Cardiac fibroblast (primary cell): ENCODE measurements at places on chromosomes 1 and 21.
A peak's percentile ranks its signal among the peaks of the same experiment; 100 is the strongest.

DNA sequence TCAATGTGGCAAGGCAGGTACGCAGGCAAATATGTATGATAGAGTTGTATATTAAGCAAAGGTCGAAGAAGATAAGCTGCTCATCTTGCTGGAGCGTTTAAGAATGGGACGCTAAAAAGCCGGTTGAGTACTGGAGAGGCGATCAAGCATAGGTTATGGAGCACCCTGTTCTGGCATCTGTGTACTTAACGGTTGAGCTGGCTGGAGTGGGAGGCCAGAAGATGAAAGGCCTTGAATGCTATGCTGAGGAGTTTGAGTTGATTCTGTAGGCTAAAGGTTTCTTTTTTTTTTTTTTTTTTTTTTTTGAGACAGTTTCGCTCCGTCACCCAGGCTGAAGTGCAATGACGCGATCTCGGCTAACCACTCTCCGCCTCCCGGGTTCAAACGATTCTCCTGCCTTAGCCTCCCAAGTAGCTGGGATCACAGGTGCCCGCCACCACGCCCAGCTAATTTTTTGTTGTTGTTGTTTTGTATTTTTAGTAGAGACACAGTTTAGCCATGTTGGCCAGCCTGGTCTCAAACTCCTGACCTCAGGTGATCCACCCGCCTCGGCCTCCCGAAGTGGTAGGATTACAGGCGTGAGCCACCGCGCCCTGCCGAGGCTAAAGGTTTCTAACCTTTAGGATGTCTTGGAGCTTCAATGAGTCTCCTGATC lies 850 bp upstream of the KHDC4 start:
- no peak for DNase-seq

- no peak for DNase-seq
These were observed 59.2 kb downstream of the KRTAP19-8 start for GRCh38 chr21:30979054-30979453.

- DNase-seq, result no peak
These were observed 35.1 kb downstream of the LRRC42 start for GRCh38 chr1:53981220-53981619.

DNA sequence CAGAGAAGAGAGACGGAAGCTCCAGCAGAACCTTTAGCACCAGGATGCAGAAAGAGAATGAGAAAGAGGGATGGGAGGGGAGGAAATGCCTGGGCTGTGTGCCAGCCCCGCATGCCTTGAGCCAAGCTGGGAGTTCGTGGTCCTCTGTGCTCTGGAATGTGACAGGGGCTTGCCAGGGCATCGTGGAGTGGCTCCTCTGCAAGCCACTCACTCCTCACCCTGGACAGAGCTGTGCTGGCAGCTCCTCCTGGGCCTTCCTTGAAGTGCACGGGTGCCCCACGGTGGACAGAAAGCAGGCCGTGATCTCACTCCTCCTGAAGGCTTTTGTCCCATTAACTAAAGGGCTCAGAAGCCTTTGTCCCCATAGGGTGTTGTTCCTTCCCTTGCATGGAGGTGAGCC lies 34.8 kb upstream of the PRELP start:
- peak; percentile 70 for DNase-seq

- peak; percentile 95 for DNase-seq
These were observed 171.0 kb downstream of the ZZZ3 start for GRCh38 chr1:77511440-77511840.

GRCh38 chr1:1156140-1157032 lies 17.3 kb upstream of the TTLL10 start:
- DNase-seq, result no peak

GRCh38 chr1:224447251-224447650 lies 12.7 kb upstream of the WDR26 start:
- DNase-seq, result peak; percentile 76

- DNase-seq, result peak; percentile 62
These were observed 21.5 kb upstream of the SLC44A5 start for GRCh38 chr1:75632350-75632949.

GRCh38 chr1:1304331-1305299 lies 3.1 kb downstream of the ACAP3 start:
- peak; percentile 79 for DNase-seq

DNA sequence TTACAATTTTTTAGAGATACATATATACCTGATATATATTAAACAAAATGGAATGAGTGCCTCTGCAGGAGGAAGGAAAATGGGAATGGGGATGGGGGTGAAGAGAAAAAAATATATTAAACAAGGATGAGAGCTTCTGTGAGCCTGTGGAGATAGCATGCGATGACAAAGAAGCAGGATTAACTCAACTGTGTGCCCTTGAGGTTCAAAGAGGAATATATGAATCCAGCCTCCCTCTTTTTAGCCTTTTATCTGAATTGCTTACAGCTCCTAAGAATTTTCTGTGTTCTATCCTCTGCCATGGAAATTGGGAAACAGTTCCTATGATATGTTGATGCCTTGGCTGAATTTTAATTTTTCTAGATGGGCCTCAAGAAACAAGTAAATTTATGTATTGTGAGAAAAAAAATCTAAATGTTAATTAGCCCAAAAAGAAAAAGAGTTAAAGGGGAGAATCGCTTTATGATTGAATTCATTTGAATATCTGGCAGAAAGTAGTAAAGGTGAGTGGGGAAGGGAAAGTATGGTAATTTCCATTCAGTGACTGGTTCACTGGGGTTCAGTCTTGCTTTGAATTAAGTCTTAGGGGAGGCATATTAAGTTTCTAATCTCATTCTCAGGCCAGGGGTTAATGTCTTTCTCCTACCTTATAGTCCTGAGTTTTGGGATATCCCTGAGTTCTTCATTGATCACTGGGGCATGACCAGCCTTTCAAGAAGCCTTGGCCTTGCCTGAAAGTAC lies 106.3 kb upstream of the HMCN1 start:
- DNase-seq, result no peak

- DNase-seq, result peak; percentile 46
These were observed 5.9 kb upstream of the FNDC5 start for GRCh38 chr1:32876341-32877210.

DNA sequence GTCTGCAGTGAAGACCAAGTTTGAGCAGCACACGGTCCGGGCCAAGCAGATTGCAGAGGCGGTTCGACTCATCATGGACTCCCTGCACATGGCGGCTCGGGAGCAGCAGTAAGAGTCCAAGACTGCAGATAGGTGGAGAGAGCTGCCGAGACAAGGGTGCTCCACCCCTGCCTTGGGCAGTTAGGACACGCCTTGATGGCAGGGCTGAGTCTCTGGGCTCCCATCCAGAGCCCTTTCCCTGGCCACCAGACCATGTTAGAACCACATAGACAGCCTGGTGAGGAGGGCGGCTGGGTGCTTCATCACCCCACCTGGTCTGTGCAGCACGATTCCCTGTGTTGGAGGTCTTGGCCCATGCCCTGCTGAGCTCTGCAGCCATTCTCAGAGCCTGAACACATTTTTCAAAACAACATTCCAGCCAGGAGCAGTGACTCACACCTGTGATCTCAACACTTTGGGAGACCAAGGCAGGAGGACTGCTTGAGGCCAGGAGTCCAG lies 17.3 kb upstream of the MIIP start:
- DNase-seq, result no peak

DNA sequence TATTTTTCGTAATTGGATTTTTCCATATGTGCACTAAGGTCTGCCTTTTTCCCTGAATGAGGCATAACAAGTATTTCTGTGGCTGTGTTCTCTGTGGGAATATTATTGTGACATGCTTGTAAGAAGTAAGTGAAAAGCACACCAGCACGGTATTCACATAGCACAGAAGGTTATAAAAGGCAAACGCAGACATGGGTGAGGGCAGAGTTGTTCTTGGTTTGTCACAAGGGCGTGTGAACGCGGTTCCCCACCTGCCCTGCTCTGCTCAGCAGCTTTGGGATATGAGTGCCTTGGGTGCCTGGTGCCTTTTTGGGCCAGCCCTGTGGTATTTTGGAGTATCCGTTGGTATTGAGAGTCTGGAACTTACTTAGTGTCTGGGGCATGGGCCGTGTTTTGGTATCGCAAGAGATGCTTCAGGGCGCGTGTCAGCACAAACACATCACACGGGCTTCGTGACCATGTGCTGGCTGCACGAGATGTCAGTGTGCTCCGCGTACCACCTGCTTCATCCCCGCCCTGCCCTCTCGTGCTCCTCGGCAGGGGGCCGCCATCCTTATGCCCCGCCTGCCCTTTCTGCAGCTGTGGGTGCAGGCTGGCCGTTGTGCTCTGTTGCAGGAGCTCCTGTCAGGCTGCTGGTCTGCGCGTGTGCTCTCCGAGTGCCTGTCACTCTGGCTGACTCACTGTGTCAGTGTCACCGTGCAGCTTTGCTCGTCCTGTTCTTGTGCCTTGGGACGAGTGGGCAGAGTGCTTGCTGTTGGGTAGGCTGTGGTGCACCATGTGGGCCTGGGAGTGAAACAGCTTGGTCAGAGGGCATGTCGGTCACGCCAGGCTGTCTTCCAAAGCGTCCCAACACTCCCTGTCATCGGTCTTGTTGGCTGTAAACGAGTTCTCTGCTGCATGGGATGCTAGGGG lies 15.0 kb downstream of the SKI start:
- DNase-seq, result no peak

DNA sequence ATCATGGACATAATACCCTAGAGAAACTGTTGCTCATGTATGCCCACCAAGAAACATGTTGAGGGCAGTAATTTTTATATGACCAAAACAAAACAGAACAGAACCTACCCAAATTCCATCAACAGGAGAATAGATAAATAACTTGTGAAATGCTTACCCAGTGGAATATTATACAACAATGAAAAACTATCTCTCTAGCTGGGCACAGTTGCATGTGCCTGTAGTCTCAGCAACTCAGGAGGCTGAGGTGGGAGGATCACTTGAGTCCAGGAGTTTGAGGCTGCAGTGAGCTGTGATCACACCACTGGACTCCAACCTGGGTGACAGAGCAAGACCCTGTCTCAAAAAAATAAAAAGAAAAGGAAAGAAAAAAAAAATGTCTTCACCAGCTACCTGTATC lies 37.6 kb upstream of the RCSD1 start:
- DNase-seq, result no peak

GRCh38 chr1:72942008-72942407 lies 659.7 kb upstream of the NEGR1 start:
- no peak for DNase-seq

DNA sequence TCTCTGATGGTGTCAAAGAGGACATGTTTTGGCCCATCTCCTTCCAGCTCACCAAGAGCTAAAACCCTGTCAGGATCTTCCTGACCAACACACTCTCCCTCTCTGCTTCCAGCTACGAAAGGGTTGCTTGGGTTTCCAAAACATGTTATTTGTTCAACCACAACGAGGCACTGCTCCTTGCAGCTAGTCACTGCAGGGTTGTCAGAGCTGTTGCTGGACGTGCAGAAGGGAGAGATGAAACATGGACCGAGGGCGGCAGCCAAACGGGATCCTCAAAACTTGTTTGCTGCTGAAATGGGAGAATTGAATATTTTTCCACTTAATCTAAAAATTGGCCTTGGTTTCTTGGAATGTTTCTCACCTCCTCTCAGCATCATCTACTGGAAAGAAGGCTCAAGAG lies 12.4 kb downstream of the ZBTB18 start:
- no peak for DNase-seq

DNA sequence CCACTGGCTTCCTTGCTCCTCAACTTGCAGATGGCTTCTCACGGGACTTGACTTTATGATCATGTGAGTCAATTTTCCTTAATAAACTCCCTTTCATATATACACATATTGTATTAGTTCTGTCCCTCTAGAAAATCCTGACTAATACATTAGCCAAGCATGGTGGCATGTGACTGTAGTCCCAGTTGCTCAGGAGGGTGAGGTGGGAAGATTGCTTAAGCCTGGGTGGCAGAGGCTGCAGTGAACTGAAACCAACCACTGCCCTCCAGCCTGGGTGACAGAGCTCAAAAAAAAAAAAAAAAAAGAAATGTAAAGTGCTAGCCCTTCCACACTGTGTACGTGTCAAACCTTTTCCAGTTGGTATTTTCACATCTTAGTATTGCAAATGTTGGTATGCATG lies 857.0 kb downstream of the LTN1 start:
- no peak for DNase-seq

DNA sequence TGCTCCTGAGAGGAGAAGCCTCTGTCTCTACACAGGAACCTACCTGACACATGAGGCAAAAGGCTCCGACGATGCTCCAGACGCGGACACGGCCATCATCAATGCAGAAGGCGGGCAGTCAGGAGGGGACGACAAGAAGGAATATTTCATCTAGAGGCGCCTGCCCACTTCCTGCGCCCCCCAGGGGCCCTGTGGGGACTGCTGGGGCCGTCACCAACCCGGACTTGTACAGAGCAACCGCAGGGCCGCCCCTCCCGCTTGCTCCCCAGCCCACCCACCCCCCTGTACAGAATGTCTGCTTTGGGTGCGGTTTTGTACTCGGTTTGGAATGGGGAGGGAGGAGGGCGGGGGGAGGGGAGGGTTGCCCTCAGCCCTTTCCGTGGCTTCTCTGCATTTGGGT lies 3.9 kb upstream of the ACKR1 start:
- DNase-seq, result no peak

DNA sequence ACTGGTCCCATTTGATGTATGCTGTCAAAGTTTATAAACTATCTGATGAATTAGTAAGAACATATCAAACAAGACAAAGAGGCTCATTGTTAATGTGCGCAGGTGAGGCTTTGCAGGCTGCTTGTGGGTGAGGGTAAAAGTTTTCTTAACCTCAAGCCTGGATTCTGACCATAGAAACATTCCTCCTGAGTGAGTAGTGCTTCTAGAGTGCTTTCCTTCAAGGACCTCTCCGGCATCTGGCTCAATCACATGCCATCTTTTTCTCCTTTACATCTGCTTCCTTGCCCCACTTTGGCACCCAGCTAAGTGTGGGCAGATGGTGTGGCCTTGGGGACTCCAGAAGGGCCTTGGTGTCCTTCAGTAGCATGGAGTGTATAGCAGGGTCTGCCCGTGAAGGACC lies 104.0 kb downstream of the ROR1 start:
- DNase-seq, result peak; percentile 77

GRCh38 chr1:40362699-40363098 lies 10.8 kb upstream of the SMAP2 start:
- DNase-seq, result peak; percentile 64

DNA sequence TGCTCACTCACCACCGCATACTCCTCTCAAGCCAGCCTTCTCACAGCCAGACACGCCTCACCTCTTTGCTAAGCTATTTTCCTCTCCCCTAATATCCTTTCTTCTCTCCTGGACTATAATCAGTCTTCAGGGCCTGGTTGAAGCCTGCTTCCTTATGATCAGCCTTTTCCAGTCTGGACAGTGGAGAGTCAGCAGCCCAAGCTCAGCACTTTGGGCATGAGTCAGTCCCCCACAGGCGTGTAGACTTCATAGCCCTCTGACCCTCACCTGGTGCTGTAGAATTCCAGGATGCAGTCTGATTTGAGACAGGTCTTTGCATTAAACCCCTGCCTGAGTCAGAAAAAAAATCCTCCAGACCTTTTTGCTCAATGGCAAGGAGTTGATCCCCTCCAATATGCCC lies 2.5 kb downstream of the HPCAL4 start:
- no peak for DNase-seq

DNA sequence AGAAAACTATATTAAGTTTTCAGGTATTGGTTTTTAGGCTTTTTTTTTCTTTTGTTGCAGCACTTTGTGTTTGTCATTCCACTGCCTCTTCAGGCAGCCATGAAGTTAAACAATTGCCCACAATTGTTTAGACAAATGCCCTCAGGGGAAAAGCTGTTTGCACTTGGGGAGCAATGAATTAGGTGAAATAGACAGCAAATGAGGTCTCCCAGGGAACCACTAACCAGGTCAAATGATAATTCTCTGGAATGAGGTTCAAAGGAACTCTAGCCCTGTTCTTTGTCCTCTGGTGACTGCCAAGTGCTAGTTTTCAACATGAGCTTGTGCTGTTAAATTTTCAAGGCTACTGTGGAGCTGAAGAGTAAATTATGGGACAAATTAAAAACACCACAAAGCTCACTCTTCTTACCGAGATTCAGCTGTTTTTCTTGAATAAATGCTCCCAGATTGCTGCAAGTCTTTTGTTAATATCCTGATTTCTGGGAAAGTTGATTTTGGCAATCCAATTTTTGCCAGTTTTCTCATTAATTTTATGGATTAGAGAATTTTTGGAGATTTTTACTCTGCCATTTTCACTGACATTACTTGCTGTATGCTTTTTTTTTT lies 15.1 kb upstream of the MAB21L3 start:
- DNase-seq, result no peak
